ENCODE measurements at places on chromosomes 12 and 14. TPM values are rescaled to one million over a fixed set of nuclear protein-coding genes. Genes with fewer than 3 reads are reported as not detected.

The OTOGL gene
- total RNA-seq = 0.27 TPM

The MIP gene
- total RNA-seq = not detected

GRCh38 chr12:20549108-20549719 lies 145.9 kb upstream of the SLCO1C1 start:
- DNase-seq = peak; percentile 53

DNA sequence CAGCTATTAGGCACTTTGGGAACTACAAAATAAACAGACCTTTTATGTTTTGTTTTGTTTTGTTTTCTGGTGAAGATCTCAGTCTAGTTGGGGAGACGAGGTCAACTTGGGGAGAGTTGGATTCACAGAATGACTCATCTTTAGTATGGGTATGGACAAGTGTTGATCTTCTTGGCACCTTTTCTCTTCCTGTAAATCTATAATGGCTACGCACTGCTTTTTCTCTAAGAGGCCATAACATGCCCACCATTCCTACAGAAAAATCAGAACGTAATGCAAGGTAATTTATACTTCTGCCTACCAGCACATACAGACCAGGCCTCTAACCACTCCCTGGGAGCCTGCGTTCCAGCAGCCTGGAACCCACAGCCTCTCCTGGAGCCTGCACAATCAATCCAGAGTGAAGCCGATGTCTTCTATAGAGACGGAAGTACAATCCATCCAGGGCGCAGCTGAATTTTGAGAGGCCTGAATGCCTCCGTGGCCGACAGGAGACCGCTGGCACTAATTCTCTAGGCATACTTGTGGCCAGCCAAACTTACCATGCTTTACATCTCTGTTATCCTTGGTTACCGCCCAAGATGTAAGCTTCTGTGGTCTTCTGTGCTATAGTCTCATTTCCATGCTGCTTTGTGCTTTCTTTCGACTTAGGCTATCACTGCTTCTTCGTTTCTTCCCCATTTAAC lies 717 bp downstream of the PPHLN1 start:
- peak; percentile 21 for DNase-seq

DNA sequence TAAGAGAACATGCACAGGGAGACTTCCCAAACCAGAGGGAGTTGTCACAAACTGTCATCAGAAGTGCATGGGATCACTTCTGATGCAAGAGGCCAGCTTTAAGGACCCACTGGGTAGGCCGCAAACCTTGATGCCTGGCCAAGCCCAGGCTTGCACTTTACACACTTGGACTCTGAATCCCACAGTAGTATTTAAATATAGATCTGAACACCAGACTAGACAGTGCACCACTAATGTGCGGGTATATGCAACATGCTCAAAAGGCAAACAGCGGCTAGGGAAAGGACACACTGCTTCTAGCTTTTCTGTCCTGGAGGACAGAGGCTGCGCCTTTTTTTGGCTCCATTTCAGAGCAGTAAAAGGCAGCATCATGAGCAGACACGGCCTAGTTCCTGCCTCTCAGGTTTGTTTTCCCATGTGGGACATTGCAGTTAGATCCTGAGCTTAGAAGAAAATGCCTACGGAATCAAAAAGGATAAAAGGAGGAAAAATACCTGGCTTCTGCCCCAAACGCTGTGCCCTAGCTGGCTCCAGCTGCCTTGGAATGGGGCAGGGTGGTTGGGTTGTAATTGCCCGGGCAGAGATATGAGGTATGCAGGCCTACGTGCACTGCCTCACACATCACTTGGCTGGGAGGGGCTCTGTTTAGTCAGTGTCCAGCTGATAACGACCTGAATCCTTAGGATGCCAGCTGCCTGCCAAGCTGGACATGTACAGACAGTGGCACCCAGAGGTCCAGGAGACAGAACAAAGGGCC lies 84.5 kb upstream of the EGLN3 start:
- DNase-seq = peak; percentile 91

DNA sequence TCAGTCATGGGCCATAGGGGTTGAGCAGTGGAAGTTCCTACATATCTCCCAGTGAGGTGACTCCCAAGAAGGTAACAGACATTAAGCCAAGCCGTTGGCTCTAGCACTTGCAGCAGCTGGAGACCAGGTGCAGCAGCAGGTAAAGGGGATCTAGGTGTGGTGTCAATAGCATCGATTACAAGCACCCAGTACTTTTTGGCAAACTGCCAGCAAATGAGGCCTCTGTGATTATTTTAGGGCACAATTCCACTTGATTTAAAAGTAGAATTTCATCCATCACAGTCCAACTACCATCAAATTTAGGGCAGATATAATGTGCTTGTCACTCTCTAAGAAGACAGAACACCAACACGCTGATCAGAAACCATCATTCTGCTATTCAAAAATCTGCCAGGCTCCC lies 224.1 kb upstream of the EGLN3 start:
- no peak for DNase-seq

GRCh38 chr12:69112616-69113015 lies 126.8 kb upstream of the CPSF6 start:
- DNase-seq = no peak

GRCh38 chr12:76010732-76011458 lies 20.7 kb downstream of the PHLDA1 start:
- no peak for DNase-seq

- DNase-seq = no peak
These were observed 440.9 kb downstream of the LRFN5 start for GRCh38 chr14:42047421-42048055.

- no peak for DNase-seq
These were observed 3.5 kb downstream of the SLC35E3 start for GRCh38 chr12:68749443-68749842.

- DNase-seq = no peak
These were observed 198.9 kb upstream of the CAND1 start for GRCh38 chr12:67070307-67070600.
